Renal cortical epithelial cell (primary cell): ENCODE measurements at places on chromosomes 3 and 15. TPM values are rescaled to one million over a fixed set of nuclear protein-coding genes. Genes with fewer than 3 reads are reported as not detected.

DCP1A gene
- total RNA-seq = 13.0 and 17.3 TPM in 2 replicates

LNP1 gene
- total RNA-seq = 1.2 and 2.0 TPM in 2 replicates

ALPK3 gene
- 16.0 and 79.8 TPM in 2 replicates for total RNA-seq

GPR176 gene
- total RNA-seq = 48.8 and 97.2 TPM in 2 replicates

IGSF11 gene
- total RNA-seq = 0.05 TPM in 1 of 2 replicates, not detected in the other

CCRL2 gene
- total RNA-seq = not detected in 2 replicates
